ENCODE measurements at places on chromosomes 2 and 18.

DNA sequence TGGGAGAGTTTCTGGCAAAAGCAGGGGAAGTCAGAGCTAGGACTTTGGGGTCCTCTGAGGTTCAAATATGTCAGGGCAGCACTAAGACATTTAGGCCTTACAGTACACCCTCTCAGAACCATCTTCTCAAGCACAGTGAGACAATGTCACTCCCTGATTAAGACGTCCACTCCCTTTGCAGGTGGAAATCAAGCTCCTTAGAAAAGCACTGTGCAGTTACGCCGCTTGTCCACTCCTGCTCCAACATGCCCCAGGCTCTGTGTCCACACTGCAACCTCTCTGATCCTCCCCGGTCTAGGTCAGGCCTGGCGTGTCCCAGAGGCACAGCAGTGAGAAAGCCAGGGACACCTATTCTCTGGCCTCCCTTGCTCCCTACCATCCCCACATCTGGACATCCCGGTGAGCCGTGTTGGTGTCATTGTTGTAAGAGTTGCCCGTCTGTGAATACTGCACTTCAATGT is 528.6 kb upstream of the ID2 start:
- DNase-seq: no peak

DNA sequence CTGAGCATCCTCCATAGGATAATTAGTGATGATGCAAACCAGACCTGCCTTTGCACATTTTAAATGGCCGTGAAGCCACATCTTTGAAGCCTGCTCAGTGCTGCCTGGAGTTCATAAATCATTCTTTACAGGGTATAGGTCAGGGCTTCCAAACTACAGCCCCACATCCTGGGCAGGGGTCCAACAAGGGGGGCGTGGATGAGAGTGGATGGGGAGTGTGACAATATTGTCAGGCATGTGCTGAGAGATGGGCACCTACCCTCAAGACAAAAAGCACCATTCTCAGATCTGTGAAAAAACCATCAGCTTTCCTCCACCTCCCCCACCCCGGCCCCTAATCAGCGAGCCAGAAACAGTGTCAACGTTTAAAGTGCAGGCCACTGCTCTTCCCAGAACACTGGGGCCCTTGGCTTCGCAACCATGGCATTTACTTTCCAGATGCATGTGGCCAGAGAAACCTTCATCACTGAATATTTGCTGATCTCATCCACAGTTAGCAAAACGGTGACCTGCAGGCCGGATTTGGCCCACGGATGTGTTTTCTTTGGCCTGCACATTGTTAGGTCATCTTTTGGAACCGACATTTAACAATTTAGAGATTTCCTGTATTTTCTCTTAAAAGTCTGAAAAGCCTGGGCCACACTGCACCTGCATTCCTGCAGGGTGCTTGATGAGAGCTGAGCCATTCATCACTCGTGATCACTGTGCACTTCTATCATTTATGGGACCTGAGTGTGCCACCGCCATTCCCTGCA is 130.7 kb downstream of the ANKRD44 start:
- DNase-seq: peak; percentile 85

DNA sequence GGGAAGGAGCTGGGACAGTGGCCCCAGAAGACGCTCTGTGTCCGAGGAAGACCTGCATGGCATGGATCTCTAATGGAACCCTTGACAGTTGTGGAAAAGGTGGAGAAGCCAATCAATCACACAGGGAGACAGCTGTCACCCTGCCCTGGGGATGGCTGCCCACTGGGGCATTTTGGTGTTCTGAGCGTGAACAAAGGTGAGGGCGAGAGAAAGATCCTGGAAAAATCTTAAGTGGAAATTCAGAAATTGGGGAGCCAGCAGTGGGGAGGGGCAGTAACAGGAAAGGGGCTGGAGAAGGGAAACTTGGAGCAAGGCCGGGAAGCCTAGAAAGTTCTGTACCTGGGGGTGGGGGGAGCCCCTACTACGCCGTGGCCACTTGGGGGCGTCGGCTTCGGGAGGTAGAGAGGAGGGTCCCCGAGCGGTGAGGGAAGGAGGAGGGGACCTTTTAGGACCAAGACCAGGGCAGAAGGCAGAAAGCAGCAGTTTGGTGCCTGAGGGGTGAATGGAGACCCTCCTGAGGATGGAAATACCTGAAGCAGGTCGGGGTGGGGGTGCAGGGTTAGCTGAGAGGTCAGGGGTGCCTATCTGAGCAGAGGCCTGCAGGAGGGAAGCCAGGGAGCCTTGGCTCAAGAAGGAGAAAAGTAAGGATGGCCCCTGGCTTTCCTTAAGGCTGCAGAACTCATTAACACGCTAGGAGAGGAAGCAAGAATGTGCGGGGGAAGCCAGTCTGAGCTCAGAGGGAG is 30.0 kb downstream of the NGEF start:
- DNase-seq: no peak

DNA sequence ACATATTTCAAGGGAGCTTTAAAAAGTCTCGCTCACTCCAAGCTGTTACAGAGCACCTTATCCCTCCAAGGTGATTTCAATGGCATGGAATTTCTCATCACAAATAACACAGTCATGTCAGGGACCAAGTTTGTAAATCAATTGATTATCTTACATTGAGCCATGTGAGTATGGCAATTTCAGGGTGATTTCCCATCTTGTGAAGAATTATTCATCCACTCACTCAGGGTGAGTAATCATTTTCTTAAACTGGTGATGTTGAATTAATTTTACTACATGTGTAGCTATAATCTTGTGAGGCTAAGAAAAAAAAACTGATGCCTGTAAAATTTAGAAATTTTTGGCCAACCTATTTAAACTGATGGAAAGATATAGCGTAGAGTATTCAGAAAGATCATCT is 3.3 kb upstream of the ABCA12 start:
- DNase-seq: no peak

- DNase-seq: peak; percentile 90
These were observed 19.6 kb upstream of the DNAH7 start for GRCh38 chr2:196088203-196088602.

- DNase-seq: no peak
These were observed 207.3 kb upstream of the GYPC start for GRCh38 chr2:126448611-126449010.

GRCh38 chr2:33104052-33104623 is 157.4 kb downstream of the LTBP1 start:
- peak; percentile 49 for DNase-seq

- no peak for DNase-seq
These were observed 14.0 kb upstream of the COL6A3 start for GRCh38 chr2:237427769-237428506.

GRCh38 chr2:200538139-200538538 is 12.1 kb downstream of the SGO2 start:
- DNase-seq: no peak

- no peak for DNase-seq
These were observed 336.1 kb upstream of the SKOR2 start for GRCh38 chr18:47587587-47587986.

DNA sequence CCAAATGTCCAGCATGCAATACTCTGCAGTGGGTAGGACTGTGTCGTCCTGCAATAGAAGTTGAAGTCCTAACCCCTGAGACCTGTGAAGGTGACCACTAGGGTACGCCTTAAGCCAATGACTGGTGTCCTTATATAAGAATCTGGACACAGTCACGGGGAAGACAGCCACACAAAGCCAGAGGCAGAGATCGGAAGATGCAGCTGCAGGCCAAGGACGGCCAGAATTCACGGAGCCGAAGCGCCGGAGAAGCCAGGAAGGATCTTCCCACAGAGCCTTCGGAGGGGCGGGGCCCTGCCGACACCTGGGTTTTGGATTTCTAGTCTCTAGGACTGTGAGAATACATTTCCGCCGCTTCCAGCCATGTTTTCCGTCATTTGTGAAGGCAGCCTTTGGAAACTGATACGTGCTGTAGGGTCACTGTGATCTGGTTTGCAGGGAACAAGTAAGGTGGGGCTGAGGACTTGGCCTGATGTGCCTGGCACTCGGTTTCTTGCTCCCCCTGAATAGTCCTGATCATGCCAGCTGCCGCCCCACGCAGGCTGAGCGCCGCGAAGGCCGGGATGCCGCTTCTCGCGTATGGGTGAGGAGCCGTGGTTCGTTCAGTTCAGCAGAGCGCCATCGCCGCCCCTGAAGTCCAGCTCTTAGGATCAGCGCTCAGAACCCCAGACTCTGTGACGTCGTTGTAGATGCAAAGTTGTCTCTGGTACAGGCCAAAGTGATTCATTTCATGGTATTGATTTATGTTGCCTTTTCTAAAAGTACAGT is 38.7 kb downstream of the PTGR3 start:
- DNase-seq: no peak

Data from choroid plexus epithelial cell (primary cell).